Aortic smooth muscle cell (primary cell): ENCODE measurements at places on chromosomes 7 and 10. TPM values are rescaled to one million over a fixed set of nuclear protein-coding genes. Genes with fewer than 3 reads are reported as not detected.

The NKX1-2 gene
- not detected in 2 replicates for total RNA-seq

The GOLGA7B gene
- total RNA-seq = 0.06 TPM in 1 of 2 replicates, not detected in the other

The ZNF32 gene
- total RNA-seq = 36.9 and 42.7 TPM in 2 replicates

The CUL2 gene
- total RNA-seq = 25.5 and 27.3 TPM in 2 replicates

The GDF2 gene
- total RNA-seq = not detected in 2 replicates

The ACSL5 gene
- 0.92 and 0.93 TPM in 2 replicates for total RNA-seq

The NME8 gene
- not detected in 2 replicates for total RNA-seq

The MEIG1 gene
- total RNA-seq = 0.25 and 1.1 TPM in 2 replicates

The PPP1R17 gene
- not detected in 2 replicates for total RNA-seq

The REPIN1 gene
- total RNA-seq = 39.7 and 43.3 TPM in 2 replicates

The CNPY1 gene
- not detected in 2 replicates for total RNA-seq

The RBM28 gene
- total RNA-seq = 17.6 and 18.2 TPM in 2 replicates

The BTBD16 gene
- 0.31 and 0.40 TPM in 2 replicates for total RNA-seq

The FFAR4 gene
- total RNA-seq = not detected in 2 replicates

The HTRA1 gene
- total RNA-seq = 235 and 353 TPM in 2 replicates

The PRPS1L1 gene
- 0.06 and 0.13 TPM in 2 replicates for total RNA-seq

The RHOBTB1 gene
- 9.4 and 13.8 TPM in 2 replicates for total RNA-seq

The CNPY4 gene
- 35.3 and 43.7 TPM in 2 replicates for total RNA-seq

The CISD1 gene
- total RNA-seq = 41.9 and 52.7 TPM in 2 replicates

The C10orf67 gene
- total RNA-seq = not detected in 2 replicates

The STAM gene
- 14.1 and 17.9 TPM in 2 replicates for total RNA-seq

The DPP6 gene
- total RNA-seq = not detected in 2 replicates

The RNLS gene
- total RNA-seq = 10.4 and 11.6 TPM in 2 replicates

The NEUROD6 gene
- total RNA-seq = not detected in 2 replicates

The LOXL4 gene
- 74.9 and 82.6 TPM in 2 replicates for total RNA-seq

The C10orf53 gene
- not detected in 2 replicates for total RNA-seq

The ATP6V0A4 gene
- total RNA-seq = not detected in 2 replicates

The POLD2 gene
- total RNA-seq = 81.6 and 104 TPM in 2 replicates

The MDH2 gene
- 54.0 and 62.2 TPM in 2 replicates for total RNA-seq

The BCCIP gene
- total RNA-seq = 33.3 and 36.9 TPM in 2 replicates

The SORCS1 gene
- under 0.01 TPM in 1 of 2 replicates, not detected in the other for total RNA-seq

The CALCR gene
- total RNA-seq = not detected in 2 replicates

The ARHGEF5 gene
- total RNA-seq = 2.0 TPM in 2 replicates

The ZNF117 gene
- 3.6 and 4.7 TPM in 2 replicates for total RNA-seq

The RARRES2 gene
- total RNA-seq = not detected in 2 replicates

The SUN3 gene
- not detected in 2 replicates for total RNA-seq

The FEZF1 gene
- not detected in 2 replicates for total RNA-seq

The LIPJ gene
- total RNA-seq = under 0.01 TPM in 1 of 2 replicates, not detected in the other

The ACHE gene
- total RNA-seq = not detected in 2 replicates

The OGDHL gene
- 0.26 and 0.68 TPM in 2 replicates for total RNA-seq

The ZNF800 gene
- total RNA-seq = 10.3 and 11.2 TPM in 2 replicates

The GATA3 gene
- 0.06 TPM in 1 of 2 replicates, not detected in the other for total RNA-seq

The DHX32 gene
- 29.5 and 30.5 TPM in 2 replicates for total RNA-seq

The KCNMA1 gene
- total RNA-seq = 95.4 and 148 TPM in 2 replicates

The CFAP43 gene
- 0.31 and 0.53 TPM in 2 replicates for total RNA-seq

The CSTF2T gene
- 24.4 and 26.6 TPM in 2 replicates for total RNA-seq

The MEOX2 gene
- 18.0 and 31.4 TPM in 2 replicates for total RNA-seq

The PRKRIP1 gene
- total RNA-seq = 13.1 and 14.6 TPM in 2 replicates

The MTPN gene
- 146 and 167 TPM in 2 replicates for total RNA-seq

The SPDYE3 gene
- total RNA-seq = not detected in 2 replicates

The UPK3B gene
- total RNA-seq = 0.19 and 0.26 TPM in 2 replicates

The LRWD1 gene
- 20.3 and 32.4 TPM in 2 replicates for total RNA-seq

The MINDY4 gene
- total RNA-seq = 6.6 and 8.1 TPM in 2 replicates

The MICU1 gene
- total RNA-seq = 50.1 and 59.5 TPM in 2 replicates
